Activated T-helper 17 cell treated with anti-CD3 and anti-CD28 coated beads, Interleukin-2, amount 50 U/mL, for 72 hours (primary cell): ENCODE measurements at places on chromosomes 4 and X. TPM values are rescaled to one million over a fixed set of nuclear protein-coding genes. Genes with fewer than 3 reads are reported as not detected.

DNA sequence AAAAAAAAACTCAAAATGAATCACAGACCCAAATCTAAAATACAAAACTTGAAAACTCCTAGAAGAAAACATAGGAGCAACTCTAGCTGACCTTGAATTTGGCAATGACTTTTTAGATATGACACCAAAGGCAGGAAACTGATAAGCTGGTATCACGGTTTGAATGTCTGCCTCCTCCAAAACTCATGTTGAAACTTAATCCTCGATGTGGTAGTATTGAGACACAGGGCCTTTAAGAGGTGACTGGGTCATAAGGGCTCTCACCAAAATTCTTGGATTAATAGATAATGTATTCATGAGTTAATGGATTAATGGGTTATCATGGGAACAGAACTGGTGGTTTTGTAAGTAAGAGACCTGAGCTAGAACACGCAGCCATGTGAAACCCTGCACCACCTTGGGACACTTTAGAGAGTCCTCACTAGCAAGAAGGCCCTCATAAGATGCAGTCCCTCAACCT, 40.5 kb downstream of the FRYL start:
- ATAC-seq: peak; percentile 80

DNA sequence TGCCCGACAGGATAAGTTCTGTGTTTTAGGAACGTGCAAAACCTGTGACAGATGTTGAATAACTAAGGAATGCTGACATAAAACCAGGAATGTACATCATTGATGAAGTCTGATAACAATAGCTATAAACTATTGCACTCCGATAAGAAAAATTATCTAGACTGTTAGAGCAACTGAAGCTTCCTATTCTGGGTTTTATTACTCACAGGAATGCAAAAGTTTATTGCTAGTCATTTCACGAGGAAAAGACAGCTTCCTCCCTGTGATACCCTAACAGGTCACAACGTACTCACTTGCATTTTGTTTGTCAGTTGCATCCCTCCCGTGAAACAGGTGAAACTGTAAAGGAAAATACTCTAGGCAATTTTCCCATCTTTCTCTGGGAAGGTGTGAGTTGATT, 65.9 kb downstream of the CLDN22 start:
- ATAC-seq: no peak

SPARCL1 gene
- not detected for total RNA-seq

- ATAC-seq: no peak
These were observed 54.7 kb downstream of the ANAPC10 start for GRCh38 chr4:145043306-145043705.

DNA sequence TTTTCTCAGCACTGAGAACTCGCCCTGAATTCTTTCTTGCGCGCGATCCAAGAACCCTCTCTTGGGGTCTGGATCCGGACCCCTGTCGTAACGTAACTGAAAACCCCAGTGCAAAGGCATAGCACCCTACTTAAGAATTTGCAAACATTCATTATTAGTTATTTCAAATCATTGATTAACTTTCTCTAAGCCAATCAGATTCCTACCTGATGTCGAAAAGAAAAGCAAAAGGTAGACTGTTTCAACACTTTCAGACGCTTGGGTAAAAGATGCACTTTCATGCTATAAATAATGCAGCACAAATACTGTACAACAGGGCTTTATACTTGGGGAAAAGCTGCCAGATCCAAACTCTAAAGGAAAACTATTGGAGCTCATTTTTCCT, 817 bp upstream of the WDR19 start:
- ATAC-seq: no peak

SASH3 gene
- total RNA-seq: 191 TPM

LUZP4 gene
- total RNA-seq: not detected

DNA sequence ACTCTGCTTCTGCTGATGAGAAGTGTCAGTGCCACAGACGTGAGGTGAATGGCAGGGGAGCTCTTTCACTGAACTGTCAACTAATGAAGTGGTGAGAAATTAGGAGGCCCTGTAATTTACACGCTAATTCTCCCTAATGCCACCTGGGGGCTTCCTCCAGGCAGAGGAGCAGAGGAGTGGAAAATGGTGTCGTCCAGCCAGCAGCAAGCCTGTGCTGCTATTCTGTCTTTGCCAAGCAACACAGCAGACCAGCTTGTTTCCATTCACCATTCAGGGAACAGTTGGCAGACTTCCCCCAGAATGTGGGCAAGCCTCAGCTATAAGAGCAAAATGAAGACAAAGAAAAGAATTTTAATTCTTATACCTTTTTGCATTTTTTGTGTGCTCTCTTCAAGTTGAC, 245.2 kb upstream of the TET2 start:
- no peak for ATAC-seq

DNA sequence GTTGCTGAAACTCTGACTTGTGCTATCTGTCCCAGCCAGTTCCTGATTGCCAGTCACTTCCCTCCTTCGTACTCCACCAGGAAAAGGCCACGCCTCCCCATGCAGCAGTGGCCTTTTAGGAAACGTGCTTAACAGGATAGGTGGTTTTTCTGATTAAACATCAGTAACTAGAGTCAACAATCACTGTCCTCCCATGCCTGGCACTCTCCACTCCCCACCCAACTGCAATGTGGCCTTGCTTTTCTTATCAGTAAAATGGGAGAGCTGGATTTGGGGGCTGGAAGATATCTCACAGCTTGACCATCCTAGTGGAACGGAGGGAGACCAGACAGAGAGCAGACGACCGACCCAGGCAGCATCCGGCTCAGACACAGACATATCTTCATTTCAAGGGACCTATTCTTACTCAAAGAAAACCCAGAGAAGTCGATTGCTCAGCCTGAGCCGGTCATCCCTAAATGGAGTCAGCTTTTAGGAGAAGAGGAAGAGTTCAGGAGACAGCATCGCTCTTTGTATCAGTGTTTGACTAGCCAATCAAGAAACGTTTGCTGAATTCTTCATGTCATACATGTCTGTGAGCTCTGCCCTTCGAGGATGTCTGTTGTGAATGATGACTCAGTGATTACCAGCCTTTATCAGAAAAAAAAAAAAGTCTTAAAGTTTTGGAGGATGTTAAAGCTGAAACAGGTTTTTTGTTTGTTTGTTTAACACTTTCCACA, 12.7 kb upstream of the UBA6 start:
- ATAC-seq: peak; percentile 71

AMOT gene
- 0.86 TPM for total RNA-seq

- ATAC-seq: no peak
These were observed 30.0 kb upstream of the MYOZ2 start for GRCh38 chr4:119105605-119106004.

DNA sequence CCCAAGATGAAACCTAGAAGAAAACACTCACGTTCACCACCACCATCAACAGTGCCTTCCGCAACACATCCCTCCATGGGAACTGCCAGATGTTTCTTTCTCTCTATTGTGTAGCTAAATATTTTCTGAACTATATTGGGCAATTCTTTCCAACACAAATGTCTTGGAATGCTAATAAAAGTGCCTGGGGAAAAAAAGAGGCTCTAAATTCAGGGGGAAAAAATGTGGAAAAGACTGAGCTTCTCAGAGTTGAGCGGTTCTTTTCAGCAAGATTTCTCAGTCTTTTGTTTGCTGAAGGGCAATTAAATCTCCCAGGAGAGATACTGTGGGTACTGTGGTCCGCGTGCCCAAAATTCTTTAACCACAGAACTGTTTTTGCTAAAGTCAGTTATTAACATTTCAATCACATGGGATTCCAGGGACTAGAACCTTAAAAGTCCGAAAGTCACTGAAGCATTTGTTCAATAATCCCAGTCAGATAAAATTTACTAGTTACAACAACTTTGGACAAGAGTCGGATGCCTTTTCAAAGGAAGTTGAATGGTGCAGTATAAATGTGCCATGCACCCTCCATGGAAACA, 51.9 kb upstream of the DHRSX start:
- no peak for ATAC-seq

ZNF595 gene
- total RNA-seq: 1.8 TPM

ZAR1 gene
- not detected for total RNA-seq

DNA sequence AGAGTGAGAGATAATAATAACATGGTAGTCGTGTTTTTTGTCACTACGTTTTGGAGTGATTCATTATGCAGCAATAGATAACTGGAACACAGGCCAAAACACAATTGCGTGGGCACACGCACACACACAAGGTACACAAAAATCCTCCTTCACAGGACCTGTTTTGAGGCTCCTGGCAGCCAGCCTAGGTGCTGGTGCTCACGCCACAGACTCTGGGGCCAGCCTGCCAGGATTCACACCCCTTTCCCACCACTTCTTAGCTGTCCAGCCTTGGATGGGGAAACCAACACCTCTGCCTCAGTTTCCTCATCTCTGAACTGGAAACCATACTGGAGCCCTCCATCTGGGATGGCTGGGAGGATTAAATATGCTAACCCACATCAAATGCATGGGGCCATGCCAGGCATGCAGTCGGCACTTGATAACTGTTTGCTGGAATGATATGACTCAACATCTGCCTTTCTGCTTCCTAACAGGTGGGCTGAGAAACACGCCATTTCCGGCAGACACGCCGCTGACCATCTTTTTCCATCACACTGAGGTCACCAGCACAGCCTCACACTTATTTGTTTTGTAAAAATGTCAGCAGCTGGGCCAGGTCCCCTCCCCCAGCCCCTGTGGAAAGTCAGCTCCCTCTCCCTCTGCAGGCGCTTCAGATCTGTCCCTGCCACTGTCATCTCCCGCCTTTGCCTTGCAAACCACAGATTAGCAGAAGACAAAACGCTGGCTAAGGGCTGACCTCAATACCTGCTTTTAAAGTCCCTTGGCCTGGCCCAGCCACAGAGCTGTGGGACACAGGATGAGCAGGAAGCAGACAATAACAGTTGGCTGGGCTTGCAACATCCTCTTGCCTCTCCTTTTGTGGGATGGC, 237.5 kb downstream of the BCOR start:
- peak; percentile 78 for ATAC-seq

INTS6L gene
- 15.2 TPM for total RNA-seq

ETDB gene
- not detected for total RNA-seq

DNA sequence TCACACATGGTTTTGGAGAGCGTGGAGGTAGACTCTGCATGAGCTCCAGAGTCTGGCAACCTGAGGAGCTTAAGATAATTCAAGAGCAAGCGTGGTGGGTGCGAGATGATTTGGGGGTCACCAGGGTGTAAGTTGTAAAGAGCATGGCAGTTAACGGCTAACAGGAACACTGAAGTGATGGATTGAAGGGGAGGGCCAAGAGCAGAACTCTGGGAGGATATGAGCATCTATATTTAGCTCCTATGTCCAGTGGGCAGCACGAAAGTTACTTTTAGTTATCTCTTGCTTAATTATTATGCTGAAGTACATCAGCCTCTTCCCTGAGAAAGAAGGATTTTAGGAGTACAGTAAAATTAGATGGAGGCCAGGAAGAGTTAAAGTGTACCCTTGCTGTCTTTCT, 231.9 kb upstream of the HAND2 start:
- no peak for ATAC-seq

UNC5C gene
- total RNA-seq: not detected

DNA sequence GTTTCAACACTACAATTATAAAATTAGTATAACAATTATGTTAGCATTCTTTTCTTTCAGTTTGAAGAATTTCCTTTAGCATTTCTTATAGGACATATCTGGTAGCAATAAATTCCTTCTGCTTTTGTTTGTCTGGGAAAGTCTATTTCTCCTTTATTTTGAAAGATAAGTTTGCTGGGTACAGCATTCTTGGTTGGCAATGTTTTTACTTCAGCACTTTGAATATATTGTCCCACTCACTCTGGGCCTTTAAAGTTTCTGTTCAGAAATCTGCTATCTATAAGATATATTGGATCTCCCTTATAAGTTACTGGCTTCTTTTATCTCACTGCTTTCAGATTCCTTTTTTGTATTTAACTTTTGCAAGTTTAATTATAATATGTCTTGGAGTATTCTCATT, 222.1 kb downstream of the PARM1 start:
- ATAC-seq: no peak

DNA sequence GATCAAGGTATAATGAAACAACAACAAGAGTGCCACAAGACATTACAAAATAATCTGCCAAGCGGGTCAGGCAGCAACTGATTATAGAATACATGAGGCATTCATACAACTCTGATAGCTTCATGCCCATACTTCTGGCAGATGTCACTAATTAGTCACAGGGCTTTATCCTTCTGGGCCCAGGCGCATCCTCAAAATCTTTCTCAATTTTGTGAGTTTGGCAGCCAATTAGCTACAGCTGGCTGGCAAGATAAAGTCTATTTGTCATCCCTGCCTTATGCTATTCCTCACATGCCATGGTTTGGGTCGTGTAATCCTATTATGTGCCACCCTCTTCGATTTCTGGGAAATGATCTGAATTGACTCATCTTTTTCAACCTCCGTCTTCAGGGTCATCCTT, 254.3 kb downstream of the PACRGL start:
- ATAC-seq: no peak

DNA sequence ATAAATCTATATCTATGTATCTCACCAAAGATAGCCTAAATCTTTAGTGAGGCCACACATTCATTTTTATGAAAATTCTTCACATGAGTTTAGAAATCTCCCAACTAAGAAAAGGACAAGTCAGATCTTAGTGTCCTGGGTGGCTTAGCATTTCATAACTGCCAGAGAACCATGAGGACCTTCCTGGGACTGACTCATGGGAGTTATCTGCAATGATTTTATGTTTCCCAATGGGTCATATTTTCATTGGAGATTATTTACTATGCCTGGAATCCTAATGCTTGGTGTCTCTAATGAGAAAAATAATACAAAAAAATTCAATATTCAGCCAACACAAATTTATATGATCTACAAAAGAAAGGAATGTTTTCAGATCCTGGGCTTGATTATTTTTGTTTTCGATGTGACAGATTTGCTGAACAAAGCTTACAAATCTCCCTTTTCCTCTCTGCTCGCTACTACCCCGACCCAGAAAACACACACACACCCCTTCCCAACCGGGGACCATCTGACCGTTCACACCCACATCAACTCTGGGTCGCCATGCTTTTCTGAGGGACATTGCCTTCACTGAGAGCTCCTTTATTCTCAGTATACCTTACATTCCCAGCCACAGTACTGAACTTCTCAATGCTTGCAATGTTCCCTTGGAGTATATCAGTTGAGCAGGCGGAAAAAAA, 40.1 kb downstream of the SORBS2 start:
- ATAC-seq: no peak

GRCh38 chr4:69986663-69987062, 9.1 kb upstream of the STATH start:
- ATAC-seq: no peak

DNA sequence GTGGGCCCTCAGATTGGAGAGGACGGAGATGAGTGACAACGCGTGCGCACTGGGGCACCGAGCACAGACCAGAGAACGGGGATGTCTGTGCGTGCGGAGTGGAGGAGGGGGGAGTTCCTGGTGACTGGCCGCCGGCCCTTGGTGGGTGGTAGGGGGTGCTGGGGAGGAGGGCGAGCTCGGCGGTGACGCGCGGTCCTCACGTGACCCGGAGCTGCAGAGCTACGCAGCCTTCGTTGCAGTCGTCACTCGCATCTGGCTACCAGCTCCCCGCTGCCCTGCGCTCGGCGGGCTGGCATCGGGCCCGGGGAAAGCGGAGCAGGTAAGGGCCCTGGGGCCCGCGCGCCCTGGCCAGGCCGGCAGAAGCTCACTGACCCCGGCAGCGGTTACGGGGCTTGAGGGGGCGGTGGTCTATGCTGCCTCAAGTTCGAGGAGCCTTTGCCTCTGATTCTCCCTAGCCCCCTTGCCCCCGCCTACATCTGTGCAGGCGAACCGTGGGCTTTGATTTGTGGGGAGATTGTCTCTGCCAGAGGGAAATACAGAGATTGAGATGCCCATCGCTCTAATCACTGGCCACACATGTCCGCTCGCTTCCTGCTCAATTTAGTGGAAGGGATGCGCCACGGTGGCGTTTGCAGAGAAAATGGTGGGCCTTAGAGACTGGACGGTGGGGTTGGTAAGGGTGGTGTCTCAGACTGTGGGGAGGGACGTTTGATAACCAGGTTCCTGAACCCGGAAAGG, at the start of gene ARMCX4:
TSS of gene ARMCX4 (plus strand) at position 245 of the 738 bp plus-strand sequence. CDS start 3,134 bp downstream, outside the sequence.
- peak; percentile 92 for ATAC-seq

- ATAC-seq: peak; percentile 44
These were observed 815 bp downstream of the EIF4E start for GRCh38 chr4:98928131-98928504.
